CD4-positive, alpha-beta T cell treated with Interleukin-21 for 1 hour (primary cell): ENCODE measurements at places on chromosomes 4 and X.

GRCh38 chr4:66186095-66186494 lies 515.8 kb upstream of the EPHA5 start:
- DNase-seq: no peak

GRCh38 chr4:6601661-6602250 lies 26.8 kb downstream of the MAN2B2 start:
- no peak for DNase-seq

DNA sequence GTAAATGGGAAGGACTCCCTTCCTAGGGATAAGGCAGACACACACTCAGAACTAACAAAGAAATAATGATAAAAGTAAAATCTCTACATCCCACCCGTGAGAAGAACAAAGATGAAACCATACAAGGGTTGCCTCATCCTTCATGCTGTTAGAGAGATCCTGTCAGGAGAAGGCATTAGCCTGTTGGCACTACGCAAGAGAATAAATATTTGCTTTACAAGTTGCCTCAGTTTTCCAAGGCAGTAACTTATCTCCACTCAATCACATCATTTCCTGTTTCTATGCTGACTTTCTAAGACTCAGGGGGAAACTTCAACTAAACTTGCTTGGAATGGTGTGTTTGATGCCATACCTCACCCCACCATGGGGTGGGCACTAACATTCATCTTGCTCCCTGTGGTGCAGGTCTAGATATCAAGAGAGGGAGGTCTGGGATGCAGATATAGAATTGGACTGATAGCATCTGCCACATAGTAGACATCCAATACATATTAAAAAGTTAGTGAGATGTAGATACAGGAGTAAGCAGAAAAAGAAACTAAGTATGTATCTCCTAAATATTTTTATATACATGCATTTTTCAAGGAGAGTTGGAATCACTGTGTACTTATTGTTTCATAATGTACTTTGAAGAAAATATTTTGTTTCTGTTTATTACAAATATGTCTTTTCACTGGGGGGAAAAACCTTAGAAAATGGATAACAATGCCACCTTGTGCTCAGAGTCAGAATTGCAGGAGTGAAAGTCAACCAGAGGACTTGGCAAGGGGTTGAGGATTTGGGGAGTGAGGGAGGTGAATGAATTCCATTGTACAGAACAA lies 57.2 kb upstream of the BEX4 start:
- DNase-seq: no peak

- no peak for DNase-seq
Observed at GRCh38 chrX:4805502-4805901, 1092.1 kb upstream of the PRKX start.

DNA sequence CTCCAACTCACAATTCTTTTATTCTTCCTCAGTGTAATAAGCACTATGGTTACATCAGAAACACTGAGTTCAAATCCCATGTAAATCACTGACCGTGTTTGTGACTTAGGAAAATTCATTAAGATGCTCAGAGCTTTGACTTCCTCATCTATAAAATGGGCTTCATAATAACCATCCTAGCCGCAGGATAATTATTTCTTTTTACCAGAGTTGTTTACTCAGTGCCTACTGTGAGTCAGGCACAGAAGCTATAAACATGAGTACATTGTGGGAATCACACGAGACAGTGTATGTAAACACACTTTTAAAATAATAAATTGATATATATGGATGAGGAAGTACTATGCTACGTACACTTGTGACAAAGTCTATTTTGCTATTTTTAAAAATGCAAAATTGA lies 296.3 kb upstream of the TENM3 start:
- DNase-seq: no peak

DNA sequence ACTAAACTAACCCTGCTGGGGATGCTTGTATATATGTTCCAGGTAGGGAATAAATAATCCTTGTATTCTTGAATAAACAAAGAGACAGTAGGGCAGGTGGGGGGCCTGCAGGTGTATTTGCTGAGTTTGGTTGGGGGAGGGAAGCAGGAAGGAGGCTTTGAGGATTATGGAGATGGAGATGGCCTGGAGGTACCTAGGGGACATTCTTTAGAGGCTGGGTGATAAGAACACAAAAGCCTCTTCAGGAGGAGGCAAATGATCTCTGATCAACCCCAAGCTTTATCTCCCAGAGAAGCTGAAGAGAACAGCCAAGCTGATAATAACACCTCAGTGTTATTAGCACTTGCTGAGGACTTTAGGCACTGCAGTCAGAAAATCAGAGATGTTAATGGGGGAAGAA lies 187.7 kb downstream of the MGST2 start:
- no peak for DNase-seq

DNA sequence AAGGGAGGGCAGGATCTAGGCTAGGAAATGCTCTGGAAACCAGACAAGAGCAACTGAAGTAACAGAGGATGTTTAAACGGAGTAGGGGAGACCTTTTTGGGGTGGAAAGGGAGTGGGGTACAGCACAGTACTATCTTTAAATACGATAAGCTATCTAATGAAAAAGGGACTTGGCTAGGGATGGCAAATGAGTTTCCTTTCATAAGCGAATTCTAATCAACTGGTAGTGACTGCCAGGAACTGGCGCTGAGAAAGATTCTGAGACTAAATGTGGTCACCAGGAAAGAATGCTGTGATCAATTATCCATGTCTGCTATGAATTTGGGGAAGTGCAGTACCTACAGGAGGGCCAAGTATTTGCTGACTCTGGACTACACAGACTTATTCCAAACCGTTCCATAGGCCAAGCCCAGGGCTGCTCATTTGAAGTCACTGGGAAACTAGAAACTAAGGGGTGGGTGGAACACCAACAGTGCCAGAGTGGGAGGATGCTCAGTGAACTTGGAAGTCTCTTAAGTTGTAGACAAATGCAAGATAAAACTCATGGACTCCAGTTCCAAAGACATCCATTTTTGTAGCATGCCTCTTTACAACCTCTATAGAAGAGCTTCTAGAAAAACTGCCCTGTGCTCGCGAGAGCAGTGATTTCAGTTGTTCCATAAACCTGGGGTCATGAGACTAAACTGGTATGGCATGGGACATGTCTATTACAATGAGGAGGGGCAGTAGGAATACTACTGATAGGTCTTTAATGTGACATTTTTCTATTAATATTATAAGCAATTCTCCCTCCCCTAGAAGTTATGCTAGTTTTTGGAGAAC lies 2.0 kb downstream of the TRAPPC2 start:
- no peak for DNase-seq
